HFFc6 (cell line): ENCODE measurements at places on chromosomes 2 and 18. TPM values are rescaled to one million over a fixed set of nuclear protein-coding genes. Genes with fewer than 3 reads are reported as not detected.
A peak's percentile ranks its signal among the peaks of the same experiment; 100 is the strongest.

DNA sequence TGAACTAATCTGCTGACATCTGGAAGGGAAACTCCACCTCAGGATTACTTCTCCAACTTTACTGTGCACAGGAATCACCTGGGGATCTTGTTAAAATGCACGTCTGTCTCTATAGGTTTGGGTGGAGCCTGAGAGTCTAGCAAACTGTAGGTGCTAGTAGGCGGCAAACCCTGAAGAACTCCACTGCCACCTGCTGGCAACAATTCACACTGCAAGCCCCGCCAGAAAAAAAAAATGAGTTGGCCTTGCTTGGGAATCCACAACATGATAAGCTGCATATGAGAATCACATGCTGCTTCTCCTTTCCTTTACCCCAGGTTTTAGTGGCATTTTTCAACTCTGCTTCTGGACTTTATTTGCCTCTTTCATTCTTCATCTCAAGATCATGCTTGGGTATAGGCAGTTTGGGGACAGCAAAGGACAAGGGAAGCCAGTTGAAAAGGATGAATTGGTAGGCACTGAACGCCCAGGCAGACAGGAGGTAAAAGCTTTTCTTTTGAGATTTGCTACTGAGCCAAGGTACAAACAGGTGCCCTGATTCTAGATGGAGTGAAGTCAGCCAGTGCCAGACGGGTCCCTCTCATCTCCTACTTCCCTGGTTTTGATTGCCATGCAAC, 88.8 kb downstream of the VIT start:
- DNase-seq = peak; percentile 37
- H3K4me1 ChIP-seq = peaks cover 10% of the 10 kb centered on the region
- H3K4me3 ChIP-seq = no peak overlapping the region
- H3K27me3 ChIP-seq = peaks cover 5% of the 10 kb centered on the region
- H3K36me3 ChIP-seq = no peaks in the 10 kb centered on the region

Gene ATG4B
- total RNA-seq = 51.7 and 54.7 TPM in 2 replicates

Gene KYNU
- total RNA-seq = 0.39 TPM in 1 of 3 replicates, not detected in the others

GRCh38 chr2:240898108-240898730, 2.3 kb upstream of the MAB21L4 start:
- H3K27ac ChIP-seq = no peak overlapping the region
- H3K4me1 ChIP-seq = no peaks in the 10 kb centered on the region
- H3K36me3 ChIP-seq = no peaks in the 10 kb centered on the region
- DNase-seq = no peak

DNA sequence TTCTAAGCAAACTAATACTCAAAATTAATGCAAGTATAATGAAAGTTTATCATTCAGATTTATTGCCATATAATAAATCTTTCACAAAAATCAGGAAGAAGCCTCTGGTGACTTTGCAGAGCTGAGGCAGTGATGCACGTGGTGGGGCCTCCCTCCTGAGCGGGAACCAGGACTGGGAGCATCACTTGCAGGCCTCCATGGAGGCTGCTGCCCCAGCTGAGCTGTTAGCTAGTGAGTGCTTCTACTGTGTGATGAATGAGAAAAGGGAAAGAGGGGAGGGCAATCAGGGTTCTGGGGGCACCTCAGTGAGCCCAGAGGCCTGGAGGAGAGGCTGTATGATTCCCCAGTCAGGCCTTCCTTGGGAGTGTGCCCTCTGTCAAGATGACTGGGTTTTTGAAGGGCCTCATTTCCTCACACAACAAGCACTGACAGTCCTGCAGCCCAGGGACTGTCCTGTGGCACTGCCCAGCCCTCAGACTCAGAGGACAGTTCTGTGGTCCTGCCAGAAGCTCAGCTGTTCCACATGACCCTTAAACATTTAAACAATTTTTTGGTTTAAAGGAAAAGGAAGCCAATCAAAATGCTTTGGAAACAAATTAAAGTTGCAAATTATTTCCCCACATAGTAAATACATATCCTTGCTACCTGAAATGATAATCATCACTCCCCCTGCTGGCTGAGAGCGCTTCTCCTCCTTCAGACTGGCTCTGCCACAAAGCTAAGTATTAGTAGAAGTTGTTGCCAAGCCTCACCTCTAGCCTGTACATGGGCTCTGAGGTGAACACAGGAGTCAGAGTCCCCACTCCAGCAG, 90.9 kb upstream of the SMAD7 start:
- no peaks in the 10 kb centered on the region; the same call in 1 of the 2 replicates for H3K4me1 ChIP-seq
- DNase-seq = peak; percentile 56
- no peak overlapping the region; the same call in 1 of the 2 replicates for H3K27ac ChIP-seq
- H3K36me3 ChIP-seq = peaks cover 21% of the 10 kb centered on the region
- H3K4me3 ChIP-seq = no peak overlapping the region

DNA sequence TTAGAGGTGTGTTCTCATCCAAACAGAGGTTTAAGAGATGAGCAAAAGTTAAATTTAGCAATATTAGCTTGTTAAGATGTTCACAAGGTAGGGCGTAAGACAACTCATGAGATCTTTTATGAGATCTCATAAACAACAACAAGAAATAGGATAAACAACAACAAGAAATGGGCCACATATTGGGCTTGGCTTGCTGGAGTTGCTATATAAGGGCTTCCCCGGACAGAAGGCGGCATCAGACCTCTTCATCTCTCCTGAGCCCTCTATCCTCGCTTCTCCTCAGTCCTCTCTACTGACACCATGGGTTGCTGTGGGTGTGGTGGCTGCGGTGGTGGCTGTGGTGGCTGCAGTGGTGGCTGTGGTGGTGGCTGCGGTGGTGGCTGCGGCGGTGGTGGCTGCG, at the start of gene SCYGR8:
Gene SCYGR8 (plus strand): TSS at position 301 of the 400 bp plus-strand sequence. CDS start 0 bp downstream, at position 301.
- H3K36me3 ChIP-seq = no peaks in the 10 kb centered on the region
- H3K27ac ChIP-seq = no peak within 1 kb of the TSS
- H3K4me1 ChIP-seq = no peaks in the 10 kb centered on the region
- DNase-seq = no peak

- no peak overlapping the region for H3K4me3 ChIP-seq
- peaks cover 13% of the 10 kb centered on the region for H3K4me1 ChIP-seq
- no peak for DNase-seq
- peaks cover 4% of the 10 kb centered on the region for H3K27me3 ChIP-seq
- H3K36me3 ChIP-seq = no peaks in the 10 kb centered on the region
- H3K27ac ChIP-seq = no peak overlapping the region
These were observed 13.3 kb upstream of the PRELID3A start for GRCh38 chr18:12394428-12394827.

DNA sequence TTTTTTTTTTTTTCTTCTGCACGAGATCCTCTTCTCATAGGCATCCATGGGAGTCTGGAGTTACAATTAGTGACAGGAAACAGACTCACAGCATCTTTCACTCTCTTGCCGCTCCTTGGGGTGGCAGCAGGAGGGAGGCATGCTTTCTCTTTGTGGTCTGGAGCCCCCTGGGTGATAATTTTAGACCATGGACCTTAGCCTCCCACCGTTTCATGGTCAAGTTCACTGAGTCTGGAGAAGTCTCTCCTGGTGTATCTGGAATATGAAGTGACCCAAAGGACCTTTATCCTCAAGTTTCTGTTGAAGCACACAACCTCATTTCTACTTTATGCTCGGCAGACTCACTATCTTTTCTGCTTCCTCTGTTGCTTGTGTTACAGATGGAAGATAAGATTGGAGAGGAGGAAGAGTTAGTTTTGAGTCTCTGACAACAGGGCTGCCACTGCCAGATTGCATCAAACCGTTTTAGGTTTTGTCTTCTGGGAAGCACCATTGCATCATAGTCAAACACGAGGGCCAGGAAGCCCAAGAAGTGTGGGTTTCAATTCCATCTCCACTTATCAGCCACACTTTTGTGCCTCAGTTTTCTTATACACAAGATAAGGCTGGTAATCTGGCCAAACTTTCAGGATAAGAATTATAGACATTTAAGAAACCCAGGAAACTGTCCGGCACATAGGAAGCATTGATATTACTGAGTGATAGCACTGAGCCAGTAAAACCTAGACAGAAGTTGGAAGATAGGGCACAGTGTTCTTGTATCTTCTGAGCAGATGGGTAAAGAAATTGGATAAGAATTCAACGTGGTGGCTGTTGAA, 62.3 kb downstream of the ADCYAP1 start:
- H3K4me1 ChIP-seq = peaks cover 2% of the 10 kb centered on the region
- no peak overlapping the region for H3K27ac ChIP-seq
- H3K36me3 ChIP-seq = no peaks in the 10 kb centered on the region
- H3K4me3 ChIP-seq = no peak overlapping the region
- DNase-seq = no peak

GRCh38 chr2:238418196-238418998, 8.3 kb upstream of the ASB1 start:
- peaks cover 32% of the 10 kb centered on the region for H3K4me1 ChIP-seq
- H3K27me3 ChIP-seq = no peaks in the 10 kb centered on the region; the same call in 1 of the 2 replicates
- DNase-seq = no peak
- H3K36me3 ChIP-seq = peaks cover 17% of the 10 kb centered on the region
- no peak overlapping the region for H3K4me3 ChIP-seq
- no peak overlapping the region for H3K27ac ChIP-seq

GRCh38 chr2:88022669-88022921, 6.2 kb upstream of the RNU2-63P start:
- peaks cover 3% of the 10 kb centered on the region; the same call in 1 of the 2 replicates for H3K27me3 ChIP-seq
- peaks cover 2% of the 10 kb centered on the region for H3K4me1 ChIP-seq
- no peak overlapping the region for H3K4me3 ChIP-seq

DNA sequence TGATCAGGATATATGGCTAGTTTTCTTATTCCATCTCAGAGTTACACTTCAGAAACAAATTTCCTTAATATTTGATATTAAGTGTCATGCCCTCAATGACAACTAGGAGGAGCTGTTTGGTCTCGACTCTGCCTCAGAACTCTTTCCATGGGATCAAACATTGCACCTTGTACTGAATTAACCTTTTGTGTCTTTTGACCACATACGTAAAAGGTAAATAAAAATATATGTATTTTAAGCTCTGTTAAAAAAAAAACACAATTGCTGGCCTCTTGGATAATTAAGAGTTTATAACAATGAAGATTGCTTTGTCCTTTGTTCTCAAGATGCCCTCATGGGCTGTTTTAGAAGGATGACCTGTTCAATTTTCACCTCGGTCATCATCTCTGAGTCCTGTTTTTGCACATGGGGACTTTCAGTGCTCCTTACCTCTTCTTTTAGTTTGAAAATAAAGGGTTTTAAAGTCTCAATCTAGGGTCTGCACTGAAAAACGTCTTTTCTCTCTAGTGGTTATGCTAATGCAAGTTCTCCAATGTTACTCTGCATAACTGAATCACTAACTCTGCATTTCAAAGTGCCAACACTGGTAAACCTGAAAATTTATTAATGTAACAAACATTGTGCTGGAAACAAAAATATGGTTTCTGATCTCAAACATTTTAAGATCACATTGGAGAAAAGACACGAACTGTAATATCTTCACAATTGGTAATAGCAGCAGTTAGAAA, 18.8 kb upstream of the FN1 start:
- no peaks in the 10 kb centered on the region; the same call in 1 of the 2 replicates for H3K27me3 ChIP-seq
- H3K4me3 ChIP-seq = no peak overlapping the region
- no peak for DNase-seq
- H3K4me1 ChIP-seq = peaks cover 43% of the 10 kb centered on the region
- H3K36me3 ChIP-seq = peaks cover 5% of the 10 kb centered on the region
- no peak overlapping the region for H3K27ac ChIP-seq

- H3K27ac ChIP-seq = no peak overlapping the region
- no peaks in the 10 kb centered on the region for H3K4me1 ChIP-seq
- H3K36me3 ChIP-seq = no peaks in the 10 kb centered on the region; the same call in 1 of the 2 replicates
- no peak for DNase-seq
- no peak overlapping the region for H3K4me3 ChIP-seq
These were observed 1408.2 kb upstream of the PIK3C3 start for GRCh38 chr18:40546875-40547274.

GRCh38 chr2:238097201-238097987, 2.7 kb upstream of the ESPNL start:
- no peaks in the 10 kb centered on the region; the same call in 1 of the 2 replicates for H3K27me3 ChIP-seq
- no peak overlapping the region for H3K27ac ChIP-seq
- H3K36me3 ChIP-seq = no peaks in the 10 kb centered on the region
- no peak for DNase-seq
- no peak overlapping the region for H3K4me3 ChIP-seq

Gene RAB6C
- total RNA-seq = not detected in 3 replicates

DNA sequence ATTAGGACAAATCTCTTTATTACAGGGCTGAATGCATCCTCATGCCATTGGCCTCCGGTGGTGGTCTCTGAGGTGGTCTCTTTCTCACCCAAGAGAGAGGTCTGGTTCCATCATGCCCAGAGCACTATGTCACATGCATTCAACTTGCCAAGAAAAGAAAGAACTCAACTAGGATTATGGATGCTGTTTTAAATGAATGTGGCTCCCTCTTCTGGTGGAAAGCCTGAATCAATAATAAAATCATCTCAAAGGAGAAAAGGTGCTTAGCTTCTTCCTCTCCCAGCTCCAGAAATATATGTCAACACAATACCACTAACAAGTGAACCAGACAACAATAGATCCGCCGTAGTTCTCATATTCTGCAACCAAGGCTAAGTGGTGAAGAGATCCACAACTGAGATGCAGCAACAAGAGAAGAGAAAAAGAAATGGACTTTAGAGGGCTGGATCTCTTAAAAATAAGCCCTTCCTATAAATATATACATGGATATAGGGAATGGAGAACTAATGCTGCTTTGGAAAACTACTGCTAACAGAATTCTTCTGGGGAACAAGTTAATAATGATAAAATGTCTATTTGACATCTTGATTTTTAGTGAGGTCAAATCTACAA, 396.8 kb downstream of the NCKAP5 start:
- DNase-seq = peak; percentile 62
- H3K27ac ChIP-seq = no peak overlapping the region
- no peaks in the 10 kb centered on the region for H3K36me3 ChIP-seq
- no peak overlapping the region for H3K4me3 ChIP-seq

GRCh38 chr2:43312755-43313641, 86.6 kb upstream of the ZFP36L2 start:
- H3K36me3 ChIP-seq = peaks cover 16% of the 10 kb centered on the region
- no peak overlapping the region; the same call in 1 of the 2 replicates for H3K27ac ChIP-seq
- H3K27me3 ChIP-seq = peaks cover 7% of the 10 kb centered on the region
- peaks cover 37% of the 10 kb centered on the region for H3K4me1 ChIP-seq
- DNase-seq = peak; percentile 80

DNA sequence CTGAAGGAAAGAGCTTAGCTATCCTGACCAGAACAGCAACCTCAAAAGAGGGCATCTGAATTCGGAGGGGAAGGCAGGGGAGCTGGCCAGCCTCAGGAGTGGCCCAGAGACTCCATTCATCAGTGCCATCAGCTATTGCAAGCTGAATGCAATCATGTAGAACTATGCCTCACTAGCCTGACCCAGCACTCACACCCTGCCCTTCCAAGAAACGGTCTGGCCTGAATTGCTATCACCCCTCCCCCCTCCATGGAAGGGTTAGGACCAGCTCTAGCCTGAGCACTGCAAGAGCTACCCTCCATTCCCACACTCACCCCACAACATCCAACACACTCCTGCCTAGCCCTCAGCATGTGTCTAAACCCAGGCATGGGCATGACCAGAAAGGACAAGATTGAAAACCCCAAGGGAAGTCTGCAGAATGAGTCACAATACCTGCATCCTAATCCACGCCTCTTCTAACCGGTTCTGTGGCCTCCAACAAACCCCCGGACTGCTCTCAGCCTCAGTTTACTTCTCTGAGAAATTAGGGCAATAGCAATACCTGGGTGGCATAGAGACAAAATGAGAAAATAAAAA, 120.3 kb downstream of the BCL11A start:
- peaks cover 10% of the 10 kb centered on the region for H3K27me3 ChIP-seq
- H3K36me3 ChIP-seq = no peaks in the 10 kb centered on the region
- H3K4me3 ChIP-seq = no peak overlapping the region
- no peak overlapping the region for H3K27ac ChIP-seq
- peaks cover 6% of the 10 kb centered on the region; the same call in 1 of the 2 replicates for H3K4me1 ChIP-seq
- DNase-seq = no peak

GRCh38 chr2:208006337-208006736, 19.0 kb downstream of the PLEKHM3 start:
- no peaks in the 10 kb centered on the region for H3K36me3 ChIP-seq
- no peak overlapping the region; the same call in 1 of the 2 replicates for H3K27ac ChIP-seq
- H3K27me3 ChIP-seq = peaks cover 2% of the 10 kb centered on the region

Gene CYS1
- total RNA-seq = 0.15 to 1.3 TPM (median 0.62 TPM) in 3 replicates
